ENCODE measurements at places on chromosomes 3 and 15.

DNA sequence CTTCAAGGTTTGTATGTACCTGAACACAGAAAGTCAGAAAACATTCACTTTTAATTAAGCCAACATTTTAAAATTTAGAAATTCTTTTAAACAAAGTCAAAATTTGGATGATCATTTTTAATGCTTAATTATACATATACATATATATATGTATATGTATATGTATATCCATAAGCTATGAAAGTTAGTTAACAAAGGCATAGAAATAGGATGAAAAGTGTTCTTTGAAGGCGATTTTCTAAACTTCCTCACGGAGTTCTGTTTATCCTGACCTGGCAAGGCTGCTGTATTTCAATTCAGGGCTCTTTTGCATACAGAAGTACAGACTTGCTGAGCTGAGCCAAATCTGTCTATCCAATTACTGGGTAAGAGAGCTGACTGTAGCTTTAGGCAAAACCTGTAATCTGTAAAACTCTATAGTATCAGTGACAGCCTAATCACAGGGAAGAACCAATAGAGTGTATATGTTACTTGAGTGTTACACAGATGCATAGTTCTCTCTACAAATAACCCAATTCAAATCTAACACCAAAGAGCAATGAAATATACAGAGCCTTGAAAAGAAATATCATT, 32.1 kb upstream of the THRB start:
- no peak for DNase-seq

DNA sequence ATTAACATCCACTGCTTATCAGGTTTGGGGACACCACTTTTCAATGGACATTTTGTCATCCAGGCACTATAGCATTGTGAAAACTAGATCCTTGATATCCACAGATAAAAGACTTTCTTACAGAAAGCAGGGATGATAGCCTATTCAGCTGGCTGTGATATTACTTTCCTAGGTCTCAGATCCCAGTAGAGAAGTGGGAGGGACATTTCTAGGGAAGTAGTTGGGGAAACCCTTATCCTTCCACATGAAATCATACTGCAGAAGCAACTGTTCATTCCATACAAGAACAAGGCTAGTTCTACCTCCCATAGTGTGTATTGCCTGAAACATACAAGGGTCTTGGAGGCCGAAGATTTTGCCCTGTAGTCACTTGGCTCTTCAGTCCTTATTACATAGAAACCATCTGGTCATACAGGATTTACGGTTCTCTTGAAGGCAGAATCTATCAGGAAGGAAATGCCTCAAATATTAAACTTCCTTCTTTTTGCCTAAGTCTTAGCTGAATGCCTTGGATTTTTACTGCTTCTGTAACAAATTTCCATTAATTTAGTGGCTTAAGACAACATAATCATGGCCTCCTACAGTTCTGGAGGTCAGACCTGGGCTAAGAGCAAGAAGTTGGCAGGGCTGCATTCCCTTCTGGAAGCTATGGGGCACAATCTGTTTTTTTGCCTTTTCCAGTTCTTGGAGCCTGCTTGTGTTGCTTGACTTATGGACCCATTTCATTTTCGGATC, 119.4 kb downstream of the ECT2 start:
- DNase-seq, result no peak

DNA sequence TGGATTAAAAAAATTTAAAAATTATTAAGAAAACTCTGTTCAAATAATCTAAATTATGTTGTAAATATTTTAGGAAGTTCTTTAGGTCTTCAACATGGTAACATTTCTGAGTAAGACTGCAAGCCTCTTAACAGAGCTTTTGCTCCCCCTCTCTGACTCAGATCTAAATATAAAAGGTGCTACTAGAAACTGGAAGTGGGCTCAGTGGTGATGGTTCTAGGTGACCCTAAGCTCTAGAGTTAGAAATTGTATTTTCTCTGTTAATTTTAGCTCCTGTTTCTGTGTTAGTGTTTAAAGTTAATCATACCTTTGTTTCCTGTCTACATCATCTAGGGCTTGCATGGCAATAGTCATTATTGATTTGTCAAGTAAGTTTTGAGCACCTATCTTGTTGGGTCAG, 159.9 kb upstream of the MEIS2 start:
- DNase-seq, result no peak

DNA sequence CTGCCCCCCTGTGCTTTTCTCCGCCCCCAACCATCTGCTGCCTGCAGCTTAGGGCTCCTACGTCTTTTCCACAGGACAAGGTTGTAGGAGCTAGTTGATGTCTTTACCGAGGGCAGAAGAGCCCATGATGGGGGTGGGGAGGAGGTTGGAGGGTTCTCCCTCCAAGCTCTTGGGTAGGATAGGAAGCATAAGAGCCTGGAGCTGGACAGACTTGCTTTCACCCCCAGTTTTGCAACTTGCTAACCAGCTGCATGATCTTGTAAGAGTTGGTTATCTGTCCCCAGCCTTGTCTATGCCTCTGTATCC, 856 bp downstream of the ABCF3 start:
- DNase-seq, result no peak

DNA sequence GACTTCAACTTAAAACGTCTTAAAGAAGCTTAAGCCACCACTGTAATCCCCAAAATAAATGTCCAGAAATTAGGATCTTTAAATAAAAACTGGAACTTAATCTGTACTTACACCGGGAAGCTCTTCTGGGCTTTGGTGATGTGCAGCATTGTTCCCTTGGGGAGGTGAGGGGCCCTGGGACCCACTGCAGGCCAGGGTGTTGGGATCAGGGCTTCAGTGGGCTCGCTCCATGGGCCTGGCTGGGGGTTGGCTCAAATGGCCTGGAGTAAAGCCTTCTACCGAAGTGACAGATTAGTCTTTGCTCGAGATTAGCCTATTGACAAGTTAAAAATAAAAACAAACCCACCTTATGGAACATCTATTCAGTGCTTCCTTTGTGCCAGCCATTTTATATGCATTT, 6.1 kb upstream of the RNU6-1 start:
- no peak for DNase-seq

GRCh38 chr15:101277943-101278564, 769 bp upstream of the SELENOS start:
- no peak for DNase-seq

- DNase-seq, result no peak
Measured at GRCh38 chr3:183506674-183507320, 48.7 kb downstream of the KLHL6 start.

DNA sequence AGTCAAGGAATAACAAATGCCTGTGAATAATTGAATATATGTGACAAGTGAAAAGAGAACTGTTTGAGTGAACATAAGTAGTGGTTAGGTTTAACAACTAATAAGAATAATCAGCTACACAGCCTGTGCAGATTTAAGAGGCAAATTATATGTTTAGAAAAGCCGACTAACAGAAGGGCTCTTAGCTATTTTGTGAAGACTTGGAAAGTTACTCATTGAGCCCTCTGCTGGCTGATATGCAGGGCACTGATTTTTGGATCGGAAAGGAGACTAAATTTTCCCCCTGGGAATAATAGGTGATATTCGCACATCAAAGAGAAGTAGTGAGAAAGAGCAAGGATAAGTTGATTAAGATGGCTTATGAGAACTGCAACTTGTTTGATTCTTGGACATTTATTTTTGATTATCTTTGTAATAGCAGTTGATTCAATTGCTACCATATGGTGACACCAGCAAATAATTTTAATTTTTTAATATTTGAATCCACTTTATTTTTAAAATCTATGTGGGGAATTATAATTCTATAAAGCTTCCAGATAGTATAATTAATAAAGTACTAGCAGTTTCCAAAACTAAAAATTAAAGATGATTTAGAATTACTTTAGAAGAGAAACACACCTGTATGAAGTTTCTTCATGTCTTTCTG, 156.2 kb downstream of the NLGN1 start:
- no peak for DNase-seq

GRCh38 chr3:122464659-122465058, 48.8 kb upstream of the WDR5B start:
- no peak for DNase-seq

DNA sequence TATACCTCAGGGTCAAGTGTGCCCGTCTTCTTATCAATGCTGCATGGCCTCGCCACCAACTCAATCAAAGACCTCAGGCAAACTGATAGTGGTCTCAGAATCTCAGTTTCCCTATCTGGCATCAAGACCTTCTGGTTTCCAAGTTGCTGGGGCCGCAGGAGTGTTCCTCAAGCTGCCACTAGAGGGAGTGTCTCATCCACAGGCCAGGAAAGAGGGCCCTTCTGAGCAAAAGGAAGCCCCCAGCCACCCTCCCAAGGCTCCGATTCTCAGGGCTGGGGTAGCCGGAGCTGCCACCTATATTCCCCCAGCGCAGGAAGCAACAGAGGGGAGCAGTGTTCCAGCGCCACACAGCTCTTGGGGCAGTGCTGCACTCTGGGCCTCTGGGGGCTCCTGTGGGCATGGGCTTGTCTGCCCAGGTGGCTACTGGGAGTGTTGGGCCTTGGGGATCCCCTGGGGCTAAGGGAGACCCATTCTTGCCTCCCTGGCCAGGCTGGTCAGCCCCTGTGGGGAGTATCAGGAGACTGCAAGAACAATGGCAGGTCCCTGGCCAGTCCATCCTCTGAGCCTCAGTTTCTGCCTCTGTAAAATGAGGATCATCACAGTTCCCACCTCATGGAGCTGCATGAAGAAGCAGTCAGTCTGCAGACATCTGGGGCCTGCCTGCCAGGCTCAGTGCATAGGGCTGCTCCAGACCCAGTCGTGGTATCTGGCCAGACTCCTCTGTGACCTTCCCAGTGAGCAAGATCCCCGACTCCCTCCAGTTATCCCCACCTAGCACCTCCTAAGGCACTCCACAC, 23.4 kb upstream of the SEC13 start:
- DNase-seq, result peak; percentile 52

GRCh38 chr15:81763304-81763703, 282.5 kb downstream of the MEX3B start:
- DNase-seq, result no peak

GRCh38 chr3:66527246-66527645, 26.4 kb upstream of the LRIG1 start:
- DNase-seq, result no peak

DNA sequence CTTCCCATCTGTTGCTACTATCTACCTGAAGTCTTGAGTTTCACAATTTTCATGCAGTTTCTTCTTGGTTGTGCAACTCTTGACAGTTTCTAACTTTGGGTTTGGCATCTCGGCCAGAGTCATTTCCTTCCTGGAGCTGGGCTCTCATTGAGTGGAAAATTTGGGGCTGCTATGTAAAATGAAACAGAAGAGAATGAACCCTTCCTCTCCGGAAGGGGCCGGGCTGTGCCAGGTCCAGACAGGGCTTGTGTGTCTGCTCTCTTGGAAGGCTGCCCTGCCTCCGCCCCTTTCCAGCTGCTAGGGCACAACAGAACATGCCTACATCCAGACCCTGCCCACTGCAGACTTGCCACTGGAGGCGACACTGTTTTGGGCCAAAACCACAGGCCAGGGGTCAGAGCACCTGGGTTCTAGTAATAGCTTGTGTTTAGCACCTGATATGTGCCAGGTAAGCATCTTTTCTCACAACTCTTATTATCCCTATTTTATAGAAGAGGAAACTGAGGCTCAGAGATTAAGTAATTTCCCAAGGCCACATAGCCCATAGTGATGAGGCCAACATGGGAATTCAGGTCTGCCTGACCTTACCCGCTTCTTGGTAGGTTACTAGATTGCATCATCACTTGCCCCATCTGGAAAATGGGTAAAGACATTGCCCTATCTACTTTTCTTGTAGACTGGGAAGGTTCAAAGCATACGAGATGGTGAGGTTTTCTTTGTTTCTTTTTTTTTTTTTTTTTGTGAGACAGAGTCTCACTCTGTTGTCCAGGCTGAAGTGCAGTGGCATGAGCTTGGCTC, 25.0 kb downstream of the IRAK2 start:
- no peak for DNase-seq

- DNase-seq, result no peak
Measured at GRCh38 chr3:30826531-30826942, 67.9 kb downstream of the GADL1 start.

DNA sequence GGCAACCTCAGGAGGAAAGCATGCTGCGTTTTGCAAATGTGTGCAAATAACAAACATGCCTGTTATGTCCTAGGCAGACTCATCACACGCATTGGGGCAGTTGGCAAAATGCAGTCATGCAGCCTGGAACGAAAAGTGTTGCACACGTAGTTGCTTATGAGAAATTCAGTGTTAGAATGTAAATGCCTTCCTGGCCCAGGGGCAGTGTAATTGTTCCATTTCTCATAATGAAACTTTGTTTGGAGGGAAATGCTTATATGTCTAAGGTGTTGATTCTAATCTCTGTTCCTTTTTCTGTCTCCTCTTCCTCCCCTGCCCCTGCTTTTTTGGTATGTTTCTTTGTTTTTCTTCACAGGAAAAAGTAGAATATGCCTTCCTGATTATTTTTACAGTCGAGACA, 156.0 kb downstream of the CACNA1D start:
- no peak for DNase-seq

DNA sequence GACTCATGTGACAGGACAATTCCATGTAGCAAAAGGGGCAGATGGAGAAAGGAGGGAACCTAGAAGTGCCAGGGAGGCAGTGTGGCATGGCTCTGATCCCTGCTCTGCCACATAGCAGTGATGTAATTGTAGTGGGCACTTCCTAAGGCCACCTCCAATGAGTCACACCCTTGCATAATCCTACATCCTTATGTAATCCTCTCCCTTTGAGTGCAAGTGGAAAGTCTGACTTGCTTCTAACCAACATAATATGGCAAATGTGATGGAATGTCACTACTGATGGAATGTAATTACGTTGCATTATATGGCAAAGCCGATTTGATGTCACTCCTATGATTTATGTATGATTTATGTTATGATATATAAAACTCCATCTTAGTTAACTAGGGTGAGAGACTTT, 72.9 kb upstream of the ATP2C1 start:
- DNase-seq, result no peak

- DNase-seq, result no peak
Measured at GRCh38 chr3:27553886-27554540, 69.8 kb upstream of the SLC4A7 start.

- no peak for DNase-seq
Measured at GRCh38 chr3:95721938-95722337, 1092.5 kb upstream of the EPHA6 start.

DNA sequence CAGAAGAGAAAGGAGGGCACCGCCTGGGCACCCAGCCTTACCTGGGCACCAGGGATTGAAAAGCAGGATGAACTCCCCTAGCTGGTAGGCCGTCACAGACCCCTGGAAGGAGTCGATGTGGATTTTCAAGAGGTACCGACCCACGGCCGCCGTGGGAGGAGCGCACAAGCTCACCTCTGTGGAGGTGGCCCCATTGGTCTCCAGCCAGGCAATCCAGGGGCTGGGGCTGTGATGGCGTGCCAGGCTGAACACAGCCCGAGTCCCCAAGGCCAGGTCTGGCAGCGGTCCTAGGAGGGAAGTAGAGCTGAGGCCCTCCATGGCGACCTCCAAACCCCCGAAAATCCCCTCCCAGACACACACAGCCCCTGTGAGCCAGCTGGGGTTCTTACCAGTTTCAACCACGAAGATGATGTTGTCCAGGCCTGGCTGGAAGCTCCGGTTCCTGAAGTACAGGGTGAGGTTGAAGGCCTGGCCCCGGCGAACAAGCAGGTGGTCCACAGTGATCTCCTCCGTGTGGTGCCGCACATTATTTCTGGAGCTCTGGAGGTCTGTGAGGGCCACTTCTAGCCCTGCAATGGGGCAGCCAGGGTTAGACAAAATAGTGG, 6.6 kb downstream of the TGM5 start:
- DNase-seq, result no peak

GRCh38 chr3:197880491-197881269, 69.3 kb upstream of the RPL35A start:
- DNase-seq, result no peak

GRCh38 chr3:16369885-16370284, 104.9 kb downstream of the OXNAD1 start:
- DNase-seq, result no peak

- no peak for DNase-seq
Measured at GRCh38 chr3:157115069-157116006, 44.6 kb downstream of the CCNL1 start.

- DNase-seq, result no peak
Measured at GRCh38 chr15:91132079-91132478, 32.0 kb downstream of the SV2B start.
